ENCODE measurements at places on chromosomes 7 and 10. TPM values are rescaled to one million over a fixed set of nuclear protein-coding genes. Genes with fewer than 3 reads are reported as not detected.

Gene OPTN
- total RNA-seq: 23.4 TPM

Gene CAPZA2
- 53.4 TPM for total RNA-seq

Gene EXOC6
- 13.2 TPM for total RNA-seq

Gene SOSTDC1
- total RNA-seq: not detected

Gene EBF3
- 2.3 TPM for total RNA-seq

Gene MEOX2
- total RNA-seq: 8.0 TPM

Gene PTPRZ1
- total RNA-seq: 18.5 TPM

- no peak for DNase-seq
Observed at GRCh38 chr7:13602036-13602435, 387.4 kb downstream of the ETV1 start.

GRCh38 chr7:101736084-101736483, 81.3 kb upstream of the CUX1 start:
- no peak for DNase-seq

- no peak for DNase-seq
Observed at GRCh38 chr10:56082169-56082568, 278.9 kb downstream of the ZWINT start.

DNA sequence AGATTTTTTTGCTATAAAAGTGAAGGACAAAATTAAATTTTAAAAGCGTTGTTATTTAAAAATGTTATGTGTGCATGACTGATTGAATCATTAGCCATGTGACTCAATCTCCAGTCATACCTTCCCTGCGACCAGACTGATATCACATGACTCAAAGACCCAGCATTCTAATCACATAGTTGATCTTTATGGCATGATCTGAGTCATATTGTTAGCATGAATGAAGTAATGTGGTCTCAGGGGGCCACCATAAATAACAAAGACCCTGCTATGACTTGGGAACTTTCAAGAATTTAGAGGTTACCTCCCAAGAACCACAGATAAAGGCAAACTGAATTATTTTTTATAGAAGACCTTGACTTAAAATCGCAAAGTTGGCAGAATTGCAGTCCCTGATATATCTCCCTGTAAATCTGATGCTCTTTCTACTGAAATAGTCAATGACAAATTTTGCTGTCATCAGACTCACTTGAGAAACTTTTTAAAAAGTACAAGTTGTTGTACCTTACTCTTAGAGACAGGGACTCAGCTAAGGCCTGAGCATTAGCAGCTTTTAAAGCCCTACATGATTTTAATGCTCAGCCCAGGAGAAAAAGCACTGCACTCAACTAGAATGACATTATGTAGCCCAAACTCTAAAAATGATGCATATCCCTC, 717.3 kb downstream of the XPNPEP1 start:
- no peak for DNase-seq

- no peak for DNase-seq
Observed at GRCh38 chr10:5543623-5544022, 18.9 kb downstream of the CALML3 start.

DNA sequence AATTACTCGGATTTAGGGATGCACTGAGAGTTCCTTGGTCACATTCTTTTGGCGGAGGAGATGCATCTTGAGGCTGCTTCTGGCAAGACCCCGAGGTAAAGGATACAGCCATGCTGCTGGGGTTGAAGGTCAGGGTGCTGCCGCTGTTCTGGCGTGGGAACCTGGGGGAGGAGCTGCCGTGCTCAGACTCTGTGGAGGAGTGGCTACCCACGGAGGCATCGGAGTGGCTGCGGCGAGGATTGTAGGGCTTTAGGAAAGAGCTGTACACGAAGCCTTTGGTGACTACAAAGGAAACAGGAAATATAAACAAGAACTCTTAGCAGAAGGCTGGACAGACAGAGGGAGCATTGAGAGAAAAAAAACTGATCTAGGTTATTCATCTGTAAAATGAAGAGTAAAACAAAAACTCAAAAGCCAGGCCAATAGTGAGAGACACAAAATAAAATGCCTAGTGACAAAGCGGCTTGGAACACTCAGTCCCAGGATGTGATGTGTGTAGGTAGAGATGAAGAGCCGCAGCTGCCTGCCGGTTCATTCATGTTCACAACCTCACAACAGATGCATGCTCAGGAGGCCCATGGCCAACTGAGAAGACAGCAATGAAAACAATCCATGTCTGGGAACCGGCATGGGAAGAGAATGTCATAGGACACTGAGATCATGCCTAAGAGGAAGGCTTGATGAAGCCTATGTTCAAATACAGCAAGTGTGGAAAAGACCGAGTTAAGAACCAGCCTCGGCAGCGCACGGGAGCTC, 97.8 kb downstream of the ABCC2 start:
- peak; percentile 8 for DNase-seq

DNA sequence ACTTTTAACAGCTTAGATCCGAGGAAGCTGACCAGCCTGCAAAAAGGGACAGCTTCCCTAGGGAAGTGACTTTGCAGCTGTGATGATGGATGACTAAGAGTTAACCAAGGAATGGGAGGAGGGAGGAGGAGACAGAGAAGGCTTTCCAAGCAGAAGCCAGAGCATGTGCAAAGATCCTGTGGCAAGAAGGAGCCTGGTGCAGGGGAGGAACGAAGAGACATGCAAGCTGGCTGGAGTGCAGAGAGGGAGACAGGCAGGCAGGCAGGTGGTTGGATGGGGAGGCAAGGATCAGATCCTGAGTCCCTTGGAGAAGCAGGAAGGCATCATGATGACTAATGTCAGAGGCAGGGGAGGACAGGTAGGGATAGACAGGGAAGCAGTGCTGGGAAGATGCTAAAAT, 148.8 kb downstream of the PFKFB3 start:
- no peak for DNase-seq

- no peak for DNase-seq
Observed at GRCh38 chr7:131327049-131327625, 539 bp upstream of the MKLN1 start.

GRCh38 chr7:137453356-137453755, 109.8 kb upstream of the PTN start:
- DNase-seq: no peak

- no peak for DNase-seq
Observed at GRCh38 chr7:1494447-1494846, 9.7 kb downstream of the INTS1 start.

DNA sequence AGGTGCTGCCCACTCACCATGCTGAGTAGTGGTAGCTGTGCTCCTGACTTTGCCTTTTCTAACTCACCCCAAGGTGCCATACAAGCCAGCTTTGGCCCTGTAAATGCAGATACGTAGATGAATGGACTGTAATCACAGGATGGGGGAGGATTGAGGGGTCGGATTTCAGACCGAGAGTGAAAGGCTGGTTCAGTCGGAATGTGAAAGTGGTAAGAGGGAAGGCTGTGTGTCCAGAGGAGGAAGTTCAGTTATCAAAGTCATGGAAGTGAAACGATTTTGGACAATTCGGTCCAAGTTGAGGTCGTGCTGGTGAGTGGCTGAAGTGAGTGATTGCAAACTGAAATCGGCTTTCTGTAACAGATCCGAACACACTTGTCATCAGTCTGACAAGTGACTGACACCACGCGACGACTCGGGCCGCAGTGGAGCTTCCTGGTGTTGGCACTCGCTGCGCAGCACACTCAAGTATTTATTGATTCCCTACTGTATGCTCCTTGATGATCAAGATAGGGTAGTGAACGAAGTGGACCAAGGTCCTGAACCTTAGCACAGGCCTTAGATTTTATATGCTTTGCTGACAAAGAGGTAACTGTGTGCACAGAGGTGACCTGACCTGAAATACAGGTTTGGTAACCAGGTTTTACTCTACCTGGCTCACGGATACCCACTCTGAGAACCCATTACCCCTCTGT, 10.5 kb downstream of the ZNF282 start:
- DNase-seq: no peak

DNA sequence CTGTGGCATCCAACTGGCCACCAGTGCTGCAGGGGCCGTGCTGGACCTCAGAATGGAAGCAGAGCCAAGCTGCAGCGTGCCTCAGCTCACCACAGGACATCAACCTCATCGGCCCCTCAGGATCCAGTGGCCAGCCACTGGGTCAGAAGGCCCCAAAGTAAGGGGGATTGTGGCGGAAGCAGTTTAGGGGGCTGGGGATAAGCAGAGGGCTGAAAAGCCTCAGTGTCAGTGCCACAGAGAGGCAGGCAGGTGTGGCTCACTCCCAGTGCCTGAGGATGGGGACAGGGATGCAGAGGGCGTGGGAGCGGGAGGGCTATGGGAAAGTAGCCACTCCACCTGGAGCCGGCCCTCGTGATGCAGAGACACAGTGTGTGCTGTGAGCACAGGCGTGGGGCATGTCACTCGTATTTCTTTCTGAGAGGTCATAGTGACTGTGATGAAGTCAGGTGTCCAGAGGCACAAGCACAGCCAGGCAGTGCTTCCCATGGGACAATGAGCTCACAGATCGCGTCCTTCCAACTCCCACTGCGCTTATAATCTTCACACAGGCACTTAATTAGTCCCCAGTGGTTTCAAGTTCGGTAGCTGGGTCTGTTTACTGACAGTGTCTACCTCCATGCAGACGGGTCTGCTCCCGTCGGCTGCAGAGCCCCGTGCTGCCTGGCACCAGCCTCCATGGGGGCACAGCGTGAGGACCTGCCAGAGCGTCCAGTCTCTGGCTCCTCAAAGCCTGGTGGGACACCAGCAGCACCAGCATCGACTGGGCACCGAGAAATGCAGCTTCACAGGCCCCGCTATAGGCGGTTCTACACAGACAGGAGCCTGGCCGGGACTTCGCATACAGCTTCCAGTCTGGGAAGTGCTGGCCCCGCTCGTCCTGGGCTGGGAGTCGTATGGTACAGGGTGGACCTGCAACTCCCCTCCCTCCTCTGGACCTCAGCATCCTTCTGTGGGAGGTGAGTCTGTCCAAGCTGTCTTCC, 42.9 kb upstream of the CNPY1 start:
- DNase-seq: no peak

GRCh38 chr7:43454936-43455518, 127.9 kb upstream of the STK17A start:
- DNase-seq: no peak

- no peak for DNase-seq
Observed at GRCh38 chr10:50440489-50440888, 183.3 kb downstream of the SGMS1 start.

GRCh38 chr7:77404641-77405040, 11.5 kb downstream of the GSAP start:
- DNase-seq: no peak

DNA sequence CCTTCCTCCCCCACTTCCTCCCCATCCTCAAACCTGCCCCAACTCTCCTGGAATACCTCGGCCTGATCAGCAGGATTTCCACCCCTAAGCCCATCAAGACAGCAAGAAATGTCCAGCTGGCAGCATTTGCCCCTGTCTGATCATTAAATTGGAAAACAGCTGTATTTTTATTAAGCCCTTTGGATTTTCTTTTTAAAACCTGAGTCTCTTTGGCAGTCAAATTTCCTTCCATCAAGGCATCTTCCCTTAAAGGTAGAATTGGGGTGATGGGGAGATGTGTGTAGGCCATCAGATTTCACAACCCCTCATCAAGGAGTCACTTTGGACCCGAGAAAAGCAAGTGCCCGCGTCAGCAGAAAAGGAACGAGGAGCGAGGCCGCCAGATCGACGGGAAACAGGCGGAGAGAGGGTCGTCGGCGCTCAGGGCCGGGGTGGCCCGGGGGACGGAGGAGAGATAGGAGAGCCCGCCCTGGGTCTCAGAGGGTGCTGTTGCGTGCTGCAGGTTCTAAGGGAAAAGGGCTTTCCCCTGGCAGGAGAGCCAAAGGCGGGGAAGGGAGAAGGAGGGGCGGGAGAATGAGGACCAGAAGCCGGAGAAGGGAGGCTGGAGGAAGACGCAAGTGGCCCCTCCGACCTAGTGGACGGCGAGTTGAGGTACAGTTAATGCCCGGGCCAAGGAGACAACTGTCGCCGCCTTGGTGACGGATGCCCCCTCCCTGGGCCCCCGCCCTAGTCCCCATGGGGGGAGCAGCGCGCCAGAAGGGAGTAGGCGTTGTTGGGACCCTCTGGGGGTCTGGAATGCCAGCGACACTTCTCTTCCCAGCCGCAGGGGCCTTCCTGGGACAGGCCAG, 11.5 kb upstream of the GATA3 start:
- no peak for DNase-seq

- no peak for DNase-seq
Observed at GRCh38 chr7:143958781-143959180, 4.1 kb downstream of the OR2F1 start.

DNA sequence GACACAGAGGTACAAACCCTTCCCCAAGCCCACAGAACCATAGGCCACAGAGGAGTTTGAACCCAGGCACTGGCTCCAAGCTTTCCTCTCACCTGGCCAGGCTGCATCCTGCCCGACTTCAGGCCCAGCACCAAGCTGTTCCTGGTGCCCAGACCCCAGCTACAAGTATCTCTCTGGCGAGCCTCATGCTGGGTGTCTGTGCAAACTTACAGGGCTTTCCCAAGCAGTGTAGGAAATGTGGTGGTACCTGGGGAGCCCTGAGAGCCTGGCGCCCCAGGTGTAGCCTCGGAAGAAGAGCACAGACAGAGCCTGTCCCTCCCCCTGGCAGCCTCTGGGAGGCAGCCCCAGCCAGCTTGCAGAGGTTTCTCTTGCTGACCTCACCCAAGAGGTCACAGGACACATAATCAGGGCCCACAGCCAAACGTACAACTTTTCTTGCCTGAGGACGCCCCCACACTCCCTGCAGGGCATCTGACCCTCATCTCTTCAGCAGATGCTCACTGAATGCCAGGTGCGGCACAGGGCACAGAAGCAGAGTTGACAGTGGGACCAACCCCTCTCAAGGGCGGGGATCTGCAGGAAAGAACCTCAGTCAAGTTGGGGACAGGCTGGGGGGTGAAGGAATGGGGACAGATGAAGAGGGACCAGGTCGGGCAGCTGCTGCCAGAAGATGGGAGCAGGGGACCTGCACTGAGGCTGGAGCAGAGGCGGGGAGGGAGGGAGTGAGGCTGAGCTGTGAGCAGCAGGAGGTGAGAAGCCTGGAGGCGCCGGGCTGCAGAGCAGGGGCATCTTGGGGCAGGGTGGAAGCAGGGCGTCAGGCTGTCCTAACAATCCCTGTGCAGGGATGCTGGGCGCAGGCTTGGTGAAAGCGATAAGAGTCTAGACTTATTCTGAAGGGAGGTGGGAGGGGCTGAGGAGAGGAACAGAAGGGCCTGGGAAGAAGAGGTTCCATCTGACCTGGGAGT, 16.3 kb upstream of the MYL7 start:
- DNase-seq: no peak

GRCh38 chr7:34104115-34104514, 198.8 kb downstream of the BMPER start:
- DNase-seq: no peak

- no peak for DNase-seq
Observed at GRCh38 chr10:116263870-116264655, 8.9 kb downstream of the GFRA1 start.

GRCh38 chr7:146208492-146208891, 91.9 kb downstream of the CNTNAP2 start:
- DNase-seq: no peak

GRCh38 chr7:87075671-87076404, 16.4 kb upstream of the ELAPOR2 start:
- DNase-seq: no peak

GRCh38 chr10:30219971-30220751, 128.9 kb downstream of the MTPAP start:
- DNase-seq: no peak

Measured in body of pancreas (tissue), 4 donors.